ENCODE measurements at places on chromosomes 7 and 10.

DNA sequence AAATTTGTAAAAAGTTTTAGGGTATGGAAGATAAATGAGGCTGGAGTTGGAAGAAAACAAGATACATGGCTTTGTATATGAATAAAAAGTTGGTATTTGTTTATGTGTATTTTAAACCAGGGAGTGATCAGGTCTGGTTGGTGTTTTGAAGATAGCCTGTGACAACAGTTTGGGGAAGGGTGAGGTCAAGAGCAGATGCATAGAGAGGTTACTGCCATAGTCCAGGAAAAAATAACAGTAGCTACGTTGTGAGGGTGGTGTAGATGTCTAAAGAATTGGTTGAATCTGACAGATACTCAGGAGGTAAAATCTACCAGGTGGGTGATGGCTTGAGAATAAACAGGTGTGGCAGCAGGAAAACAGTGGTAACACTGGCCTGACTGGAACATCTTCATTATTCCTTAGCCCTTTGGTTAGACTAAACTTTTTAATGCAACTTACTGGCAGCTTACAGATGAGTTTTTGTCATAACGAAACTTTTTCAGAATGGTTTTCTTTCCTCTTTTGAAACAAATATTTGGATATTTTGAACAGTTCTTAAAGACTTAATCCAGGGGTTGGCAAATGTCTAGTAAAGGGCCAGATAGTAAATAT is 25.5 kb downstream of the ZNRF2 start:
- no peak for DNase-seq

DNA sequence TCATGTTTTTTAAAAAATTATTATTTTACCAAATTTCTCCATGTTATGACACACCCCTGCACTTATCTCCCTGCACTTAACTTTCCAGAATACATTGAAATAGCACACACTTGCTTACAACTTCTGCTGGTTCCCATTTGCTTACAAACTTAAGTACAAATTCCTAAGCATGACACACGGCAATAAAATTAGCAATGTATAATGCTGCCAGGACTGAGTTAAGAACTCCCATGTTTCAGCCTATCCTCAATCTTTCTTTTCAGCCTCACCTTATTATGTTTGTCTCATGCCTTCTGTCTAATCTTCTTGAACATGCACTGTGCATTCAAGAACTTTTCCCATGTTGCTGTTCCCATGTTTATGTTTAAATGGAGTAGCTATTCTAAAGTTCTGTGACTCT is 40.8 kb downstream of the PRPS1L1 start:
- no peak for DNase-seq

DNA sequence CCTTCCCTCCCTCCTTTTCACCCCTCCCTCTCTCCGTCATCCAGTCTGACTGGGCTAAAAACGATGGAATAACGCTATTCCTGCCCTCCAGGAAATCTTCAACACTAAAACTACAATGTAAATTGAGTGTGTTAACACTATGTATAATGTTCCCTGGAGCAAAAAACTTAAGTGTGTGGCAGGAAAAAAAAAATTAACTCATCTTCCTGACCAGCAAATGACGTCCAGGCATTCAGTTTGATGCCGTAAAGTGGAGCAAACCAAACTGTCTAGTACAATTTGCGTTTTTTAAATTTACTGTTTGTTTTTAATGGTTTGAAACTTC is 545 bp upstream of the MTPN start:
- DNase-seq = no peak

- DNase-seq = no peak
Measured at GRCh38 chr7:148963583-148964482, 64.5 kb downstream of the PDIA4 start.

DNA sequence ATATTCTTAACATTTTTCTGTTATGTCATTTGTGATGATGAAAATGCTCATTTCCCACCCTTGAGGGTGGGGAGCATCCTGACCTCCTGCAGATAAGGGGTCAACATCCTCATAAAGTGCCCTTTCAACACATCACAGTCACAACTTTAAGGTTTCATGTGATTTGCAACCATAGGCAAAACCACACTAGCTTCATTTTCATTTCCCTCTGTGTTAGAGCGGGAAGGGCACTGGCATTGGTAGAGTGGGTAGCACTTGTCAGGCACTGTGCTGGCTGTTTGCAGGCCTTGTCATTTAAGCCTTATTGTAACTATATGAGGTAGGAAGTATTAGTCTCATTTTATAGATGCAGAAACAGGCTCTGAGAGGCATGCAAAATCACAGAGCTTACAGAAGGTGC is 39.8 kb downstream of the PSMC2 start:
- no peak for DNase-seq

- DNase-seq = no peak
Measured at GRCh38 chr7:21868576-21868850, 77.2 kb downstream of the CDCA7L start.

DNA sequence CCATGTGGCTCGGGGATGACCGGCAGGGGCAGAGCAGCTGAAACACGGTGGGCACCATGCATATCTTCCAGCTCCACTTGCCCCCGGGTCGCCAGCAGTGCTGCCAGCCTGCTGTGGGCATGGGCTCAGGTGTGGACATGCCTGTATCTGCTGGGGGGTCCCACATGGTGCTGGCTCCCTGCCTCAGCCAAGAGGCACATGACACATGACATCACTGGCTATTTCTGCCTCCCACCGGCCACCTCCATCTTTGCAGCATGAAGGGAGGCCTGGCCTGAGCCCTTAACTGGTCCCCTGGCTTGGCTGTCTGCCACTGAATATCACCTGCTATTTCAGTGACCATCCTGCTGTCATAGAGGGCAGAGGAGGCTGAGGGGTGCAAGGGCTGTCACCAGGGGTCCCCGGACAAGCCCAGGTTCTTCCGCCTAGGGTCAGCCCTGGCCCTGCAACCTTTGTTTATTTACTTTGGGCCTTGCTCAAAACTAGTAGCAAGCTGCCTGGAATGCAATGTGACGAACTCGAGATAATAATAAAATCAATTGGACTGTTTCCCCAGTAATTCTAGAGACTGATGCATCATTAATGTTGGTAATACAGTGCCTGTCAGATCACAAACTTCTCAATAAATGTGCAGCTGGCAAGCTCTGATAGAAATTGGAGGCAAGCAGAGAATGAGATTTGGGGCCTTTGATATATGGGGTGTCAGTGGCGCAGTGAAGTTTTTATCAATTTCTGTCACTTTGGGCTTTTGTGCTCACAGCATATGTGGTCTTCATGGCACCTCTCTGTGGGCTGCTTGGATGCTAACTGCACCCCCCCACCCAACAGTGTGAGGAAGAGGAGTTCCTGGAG is 28.5 kb downstream of the ZMIZ1 start:
- no peak for DNase-seq

DNA sequence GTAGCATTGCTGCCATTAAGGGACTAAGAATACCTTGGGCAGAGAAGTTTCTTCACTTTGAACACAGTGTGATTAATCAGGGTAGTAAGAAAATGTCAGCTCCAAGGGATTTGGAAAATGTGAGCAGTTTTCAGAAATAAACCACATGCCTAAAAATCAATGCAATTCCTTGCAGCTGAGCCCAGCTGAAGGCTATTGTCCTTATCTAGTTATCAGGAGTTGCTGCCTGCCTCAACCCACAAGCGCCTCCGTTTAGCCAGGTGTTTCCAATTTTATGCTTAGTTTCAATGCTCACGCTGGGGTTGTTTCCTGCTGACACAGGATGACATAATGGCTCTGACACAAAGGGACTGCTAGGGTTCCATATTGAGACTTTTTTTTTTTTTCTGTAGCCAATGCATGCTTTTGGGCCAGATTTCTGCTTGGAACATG is 132.3 kb upstream of the ANK3 start:
- no peak for DNase-seq

DNA sequence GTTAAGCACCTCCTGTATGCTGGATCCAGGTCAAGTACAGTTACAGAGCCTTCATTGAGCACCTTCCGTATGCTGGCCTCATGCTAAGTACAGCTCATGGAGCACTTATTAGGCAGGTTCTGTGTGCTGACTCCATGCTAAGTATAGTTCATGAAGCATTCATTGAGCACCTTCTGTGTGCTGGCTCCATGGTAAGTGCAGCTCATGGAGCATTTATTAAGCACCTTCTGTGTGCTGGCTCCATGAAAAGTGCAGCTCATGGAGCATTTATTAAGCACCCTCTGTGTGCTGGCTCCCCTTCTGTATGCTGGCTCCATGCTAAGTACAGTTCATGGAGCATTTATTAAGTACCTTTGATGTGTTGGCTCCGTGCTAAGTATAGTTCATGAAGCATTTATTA is 30.5 kb downstream of the MMD2 start:
- DNase-seq = no peak

DNA sequence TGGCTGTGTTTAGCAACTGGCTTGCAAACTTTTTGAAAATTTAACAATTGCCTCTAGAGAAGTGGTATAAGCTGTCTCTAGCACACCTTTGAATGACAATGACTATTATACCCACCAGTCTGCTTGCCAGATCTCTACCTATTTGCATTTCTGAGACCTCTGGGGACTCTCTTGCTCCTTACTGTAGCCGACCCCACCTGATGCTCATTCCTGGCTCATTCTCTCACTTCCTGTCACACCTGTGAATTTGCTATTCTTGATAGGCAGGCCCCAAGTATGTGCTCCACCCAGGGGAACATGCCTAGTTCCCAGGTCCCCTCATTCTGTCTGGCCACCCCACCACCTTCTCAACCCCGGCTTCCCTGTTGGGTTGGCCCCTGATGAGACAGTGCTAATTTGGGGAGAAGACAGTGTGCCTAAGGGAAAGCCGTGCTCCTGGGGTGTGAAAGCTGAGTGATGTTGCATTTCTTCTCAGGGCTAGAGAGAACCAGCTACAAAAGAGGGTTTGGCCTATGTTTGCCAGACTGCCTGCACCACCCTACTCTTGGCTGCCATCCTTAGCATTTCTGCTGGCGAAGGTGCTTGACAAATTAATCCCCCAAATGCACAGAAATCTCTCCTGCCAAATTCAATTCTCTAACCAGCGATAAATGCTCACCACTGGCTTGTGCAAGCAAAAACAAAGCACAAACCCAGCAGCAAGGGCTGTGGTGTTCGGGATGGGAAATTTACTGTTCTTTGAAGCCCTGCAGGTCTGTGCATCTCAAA is 138.2 kb downstream of the RPS24 start:
- DNase-seq = no peak

GRCh38 chr7:98125759-98126158 is 19.1 kb downstream of the LMTK2 start:
- no peak for DNase-seq

All from CD4-positive, alpha-beta T cell treated with Interleukin-17A for 1 hour (primary cell).